ENCODE measurements at places on chromosomes 5 and 9. TPM values are rescaled to one million over a fixed set of nuclear protein-coding genes. Genes with fewer than 3 reads are reported as not detected.

DNA sequence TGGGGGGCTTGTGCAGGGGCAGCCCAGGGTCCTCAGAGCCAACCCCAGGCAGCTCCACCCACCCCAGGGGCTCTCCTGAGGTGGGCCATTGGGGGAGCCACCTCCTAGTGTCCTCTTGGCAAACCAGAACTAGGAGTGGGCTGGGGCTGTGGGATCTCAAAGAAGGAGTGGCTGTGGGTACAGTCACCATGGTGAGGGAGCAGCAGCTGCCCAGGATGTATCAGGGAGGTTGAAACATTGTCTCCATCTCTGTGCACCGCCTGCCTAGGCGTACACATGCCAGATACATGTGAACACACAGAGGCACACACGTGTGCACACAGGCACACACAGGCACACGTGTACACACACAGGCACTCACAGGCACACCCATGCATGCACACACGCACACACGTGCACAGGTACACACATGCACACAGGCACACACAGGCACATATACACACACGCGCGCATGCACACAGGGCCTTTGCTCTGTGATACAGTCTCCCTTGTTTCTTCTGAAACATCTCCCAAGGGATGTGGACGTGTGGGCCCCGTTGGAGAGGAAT lies 10.7 kb downstream of the LCN12 start:
- H3K4me1 ChIP-seq: no peaks in the 10 kb centered on the region
- H3K4me3 ChIP-seq: no peak overlapping the region
- peaks cover 8% of the 10 kb centered on the region for H3K27me3 ChIP-seq
- no peak overlapping the region for H3K27ac ChIP-seq
- no peaks in the 10 kb centered on the region for H3K36me3 ChIP-seq
- no peak for DNase-seq

GRCh38 chr5:42507451-42508097 lies 84.3 kb downstream of the GHR start:
- DNase-seq: no peak
- H3K36me3 ChIP-seq: no peaks in the 10 kb centered on the region
- H3K4me3 ChIP-seq: no peak overlapping the region
- no peaks in the 10 kb centered on the region for H3K4me1 ChIP-seq

- DNase-seq: no peak
Observed at GRCh38 chr5:31976169-31976568, 197.9 kb downstream of the GOLPH3 start.

The ENTPD8 gene
- 0.21 TPM for total RNA-seq

The PCDHA6 gene
- total RNA-seq: 2.3 TPM

DNA sequence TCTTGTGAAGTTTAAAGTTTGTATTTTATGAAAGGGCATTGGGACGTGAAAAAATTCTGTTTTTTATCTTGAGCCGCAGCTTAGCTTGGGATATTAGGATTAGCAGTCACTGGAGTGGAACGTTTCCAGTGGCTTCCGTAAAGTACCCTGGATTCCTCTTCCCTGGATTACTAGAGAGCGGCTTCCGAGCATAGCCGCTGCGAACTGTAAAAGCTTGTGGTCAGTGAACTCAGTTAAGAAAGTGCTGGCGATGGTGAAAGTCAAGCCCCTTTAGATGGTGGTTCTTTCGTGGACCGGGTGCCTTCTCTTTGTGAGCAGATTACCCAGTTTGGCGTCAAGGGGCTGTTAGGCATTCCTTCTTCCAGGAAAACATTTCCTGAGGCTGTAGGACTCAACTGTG lies 168.1 kb downstream of the KDM4C start:
- no peak overlapping the region for H3K4me3 ChIP-seq
- H3K36me3 ChIP-seq: no peaks in the 10 kb centered on the region
- peaks cover 30% of the 10 kb centered on the region for H3K4me1 ChIP-seq
- no peaks in the 10 kb centered on the region for H3K27me3 ChIP-seq
- H3K27ac ChIP-seq: no peak overlapping the region

GRCh38 chr5:180592176-180592575 lies 877 bp upstream of the SCGB3A1 start:
- peaks cover 16% of the 10 kb centered on the region for H3K36me3 ChIP-seq
- no peak for DNase-seq
- peak overlapping the region; percentile 88 for H3K4me3 ChIP-seq
- H3K27ac ChIP-seq: peak overlapping the region; percentile 81

- no peaks in the 10 kb centered on the region for H3K4me1 ChIP-seq
- H3K36me3 ChIP-seq: peaks cover 4% of the 10 kb centered on the region
- no peak overlapping the region for H3K27ac ChIP-seq
- H3K4me3 ChIP-seq: no peak overlapping the region
- H3K27me3 ChIP-seq: peaks cover 11% of the 10 kb centered on the region
- DNase-seq: no peak
Observed at GRCh38 chr9:137592767-137593166, 2.5 kb upstream of the ZMYND19 start.

- no peak overlapping the region for H3K4me3 ChIP-seq
- H3K27me3 ChIP-seq: no peaks in the 10 kb centered on the region
- no peak for DNase-seq
- H3K27ac ChIP-seq: no peak overlapping the region
- H3K4me1 ChIP-seq: no peaks in the 10 kb centered on the region
Observed at GRCh38 chr9:35579130-35579529, 25.9 kb upstream of the TESK1 start.

DNA sequence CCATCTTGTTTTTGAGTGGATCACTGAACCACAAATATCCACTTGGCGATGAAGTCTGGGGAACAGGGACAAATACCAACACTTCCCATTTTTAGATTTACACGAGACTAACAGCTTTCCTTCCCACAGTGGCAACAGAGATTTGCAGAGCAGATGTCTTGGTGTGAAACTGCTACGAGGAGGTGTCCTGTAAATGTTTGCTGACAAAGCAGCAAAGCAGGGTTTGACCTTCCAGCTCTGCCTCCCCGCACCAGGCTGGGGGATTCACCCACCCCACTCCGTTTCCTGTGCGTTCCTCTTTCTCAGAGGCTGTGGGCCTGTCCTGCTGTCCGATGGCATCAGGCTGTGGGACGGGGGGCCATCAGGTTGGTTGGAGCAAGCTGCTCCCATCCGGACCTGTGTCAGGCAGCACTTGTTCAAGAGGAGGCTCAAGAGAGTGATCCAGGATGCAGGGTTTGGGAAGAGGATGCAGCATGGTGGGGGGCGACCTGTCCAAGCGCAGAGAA lies 693 bp upstream of the RGS3 start:
- H3K27ac ChIP-seq: no peak overlapping the region
- peaks cover 2% of the 10 kb centered on the region for H3K4me1 ChIP-seq
- H3K27me3 ChIP-seq: peaks cover 12% of the 10 kb centered on the region
- DNase-seq: no peak

The EFNA5 gene
- total RNA-seq: 8.8 TPM

- no peaks in the 10 kb centered on the region for H3K27me3 ChIP-seq
- no peak overlapping the region for H3K4me3 ChIP-seq
- no peak overlapping the region for H3K27ac ChIP-seq
- no peak for DNase-seq
- no peaks in the 10 kb centered on the region for H3K36me3 ChIP-seq
Observed at GRCh38 chr5:61087921-61088320, 74.3 kb downstream of the SMIM15 start.

The PIP5K1B gene
- total RNA-seq: 1.8 TPM

DNA sequence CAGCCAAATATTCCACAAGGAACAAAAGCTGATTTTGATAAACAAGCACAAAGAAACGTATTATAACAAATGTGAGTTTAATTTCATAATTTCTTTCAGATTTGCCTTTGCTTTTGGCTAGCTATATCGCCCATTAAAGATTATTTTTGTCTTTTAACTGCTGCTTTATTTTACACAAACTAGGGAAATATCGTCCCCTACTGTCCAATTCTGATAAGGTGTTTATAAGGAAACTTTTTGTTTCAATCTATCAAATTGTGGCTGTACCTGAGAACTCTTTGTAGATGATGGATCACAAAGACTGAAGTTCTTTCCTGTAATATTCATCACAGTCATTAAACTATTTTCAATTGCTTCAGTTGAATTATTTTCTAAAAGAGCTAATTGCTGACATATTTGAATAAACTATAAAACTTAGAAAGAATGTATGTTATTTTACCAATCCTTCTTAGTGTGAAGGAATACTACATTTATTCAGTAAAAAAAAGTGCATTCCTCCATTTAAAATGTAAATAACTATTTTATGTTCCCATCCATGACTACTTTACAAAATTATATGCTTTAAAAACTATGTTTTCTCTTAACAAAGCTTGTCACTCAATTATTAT lies 431.3 kb upstream of the ITGA1 start:
- no peaks in the 10 kb centered on the region for H3K4me1 ChIP-seq
- H3K27me3 ChIP-seq: no peaks in the 10 kb centered on the region
- H3K27ac ChIP-seq: no peak overlapping the region
- H3K4me3 ChIP-seq: no peak overlapping the region

- peaks cover 2% of the 10 kb centered on the region for H3K27me3 ChIP-seq
- no peak overlapping the region for H3K4me3 ChIP-seq
- no peaks in the 10 kb centered on the region for H3K4me1 ChIP-seq
- no peaks in the 10 kb centered on the region for H3K36me3 ChIP-seq
Observed at GRCh38 chr5:167936022-167936421, 355.4 kb upstream of the WWC1 start.

DNA sequence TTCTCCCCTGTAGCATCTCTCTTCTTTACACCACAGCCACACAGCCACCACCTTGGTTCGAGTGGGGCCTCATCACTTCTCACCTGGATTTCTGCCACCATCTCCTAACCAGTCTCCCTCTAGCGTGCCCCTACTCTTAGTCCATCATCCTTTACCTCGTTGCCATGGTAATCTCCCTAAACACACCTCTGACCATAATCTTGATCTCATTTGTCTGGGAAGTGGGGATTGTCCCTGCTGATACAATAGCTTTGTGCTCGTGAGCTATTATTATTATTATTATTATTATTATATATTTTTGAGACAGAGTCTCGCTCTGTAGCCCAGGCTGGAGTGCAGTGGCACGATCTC lies 76.5 kb upstream of the HSPA9 start:
- no peak for DNase-seq
- peaks cover 2% of the 10 kb centered on the region for H3K27me3 ChIP-seq
- peak overlapping the region; percentile 79 for H3K27ac ChIP-seq
- H3K36me3 ChIP-seq: no peaks in the 10 kb centered on the region

GRCh38 chr5:82466986-82467561 lies 188.9 kb upstream of the RPS23 start:
- H3K27ac ChIP-seq: no peak overlapping the region
- H3K4me1 ChIP-seq: no peaks in the 10 kb centered on the region
- peaks cover 1% of the 10 kb centered on the region for H3K27me3 ChIP-seq

The SARDH gene
- 5.0 TPM for total RNA-seq

- no peak overlapping the region for H3K4me3 ChIP-seq
- H3K27me3 ChIP-seq: no peaks in the 10 kb centered on the region
- H3K27ac ChIP-seq: no peak overlapping the region
- peaks cover 13% of the 10 kb centered on the region for H3K4me1 ChIP-seq
Observed at GRCh38 chr9:99811172-99811571, 10.5 kb upstream of the NR4A3 start.

DNA sequence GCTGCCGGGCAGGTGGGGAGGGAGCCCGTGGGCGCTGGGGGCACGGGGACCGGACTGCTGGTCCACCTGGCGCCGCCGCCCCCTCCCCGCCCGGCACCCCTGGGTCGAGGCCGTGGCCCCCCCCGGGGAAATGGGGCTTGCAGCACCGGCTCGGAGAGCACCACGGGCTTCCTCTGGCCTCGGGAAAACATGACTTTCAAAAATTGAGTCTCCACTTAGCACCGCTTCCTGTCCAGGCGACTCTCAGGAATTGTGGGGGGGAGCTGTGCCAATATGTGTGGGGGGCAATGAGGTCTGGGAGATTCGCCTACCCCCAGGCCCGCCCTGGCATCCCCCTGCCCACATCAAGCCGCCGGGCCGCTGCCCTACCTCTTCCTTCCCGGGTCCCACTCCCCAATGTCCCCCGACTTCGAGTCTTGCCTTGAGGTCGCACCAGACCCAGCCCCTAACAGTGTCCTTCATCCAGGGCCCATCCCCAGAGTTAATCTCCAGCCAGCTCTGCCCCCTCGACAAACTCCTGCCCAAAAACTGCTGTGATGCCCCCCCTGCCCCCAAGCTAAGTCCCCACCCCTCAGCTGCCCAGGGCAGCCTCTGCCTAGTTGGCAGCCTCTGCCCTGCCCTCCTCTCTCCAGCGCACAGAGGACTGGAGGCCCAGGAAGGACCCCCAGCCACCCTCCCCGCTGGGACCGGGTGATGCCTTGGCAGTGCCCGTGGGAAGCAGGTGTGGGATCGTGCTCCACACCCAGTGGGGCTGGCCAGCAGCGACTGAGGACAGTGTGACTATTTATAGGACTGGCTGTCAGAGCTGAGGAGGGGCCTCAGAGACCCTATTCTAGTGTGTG lies 3.9 kb downstream of the EGFL7 start:
- peaks cover 65% of the 10 kb centered on the region for H3K27me3 ChIP-seq
- H3K4me1 ChIP-seq: peaks cover 8% of the 10 kb centered on the region
- peaks cover 34% of the 10 kb centered on the region for H3K36me3 ChIP-seq

The SLC36A2 gene
- not detected for total RNA-seq

DNA sequence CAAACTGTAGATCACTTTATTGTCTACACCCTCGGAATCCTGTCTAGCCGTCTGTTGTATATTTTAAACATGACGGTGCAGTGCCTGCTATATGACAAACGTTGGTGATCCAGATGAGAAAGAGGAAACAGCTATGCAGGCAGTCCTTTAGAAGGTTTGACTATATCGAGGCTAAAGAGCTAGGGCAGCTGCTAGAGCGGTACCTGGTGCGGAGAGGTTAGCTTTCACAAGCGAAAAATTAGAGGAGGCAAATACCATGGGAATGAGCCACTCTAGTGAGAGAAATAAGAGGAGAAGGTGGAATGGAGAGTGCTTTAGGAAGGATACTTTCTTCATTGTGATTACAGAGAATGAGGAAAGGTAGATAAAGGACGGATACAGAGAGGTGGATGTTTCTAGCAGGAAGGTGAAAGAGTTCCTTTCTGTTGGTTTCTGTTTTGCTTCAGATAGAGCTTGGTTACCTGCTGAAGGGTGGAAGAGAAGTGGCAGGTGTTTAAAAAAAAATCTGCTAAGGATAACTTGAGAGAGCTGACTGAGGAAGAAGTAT lies 959 bp upstream of the FBXL17 start:
- peaks cover 4% of the 10 kb centered on the region for H3K36me3 ChIP-seq
- H3K4me3 ChIP-seq: peak overlapping the region; percentile 93
- H3K4me1 ChIP-seq: peaks cover 17% of the 10 kb centered on the region

GRCh38 chr5:141477815-141478214 lies 2.0 kb downstream of the PCDHGC3 start:
- peaks cover 32% of the 10 kb centered on the region for H3K36me3 ChIP-seq
- H3K27me3 ChIP-seq: peaks cover 2% of the 10 kb centered on the region
- H3K4me1 ChIP-seq: peaks cover 33% of the 10 kb centered on the region
- DNase-seq: no peak
- no peak overlapping the region for H3K27ac ChIP-seq

GRCh38 chr9:126652140-126652582 lies 38.4 kb downstream of the LMX1B start:
- H3K36me3 ChIP-seq: no peaks in the 10 kb centered on the region
- no peak overlapping the region for H3K4me3 ChIP-seq
- no peak overlapping the region for H3K27ac ChIP-seq
- H3K27me3 ChIP-seq: peaks cover 14% of the 10 kb centered on the region
- DNase-seq: no peak
- no peaks in the 10 kb centered on the region for H3K4me1 ChIP-seq

- no peak overlapping the region for H3K4me3 ChIP-seq
- peaks cover 5% of the 10 kb centered on the region for H3K36me3 ChIP-seq
- no peak overlapping the region for H3K27ac ChIP-seq
- peaks cover 2% of the 10 kb centered on the region for H3K27me3 ChIP-seq
- peaks cover 27% of the 10 kb centered on the region for H3K4me1 ChIP-seq
Observed at GRCh38 chr5:33398501-33398900, 42.3 kb upstream of the TARS1 start.
